ENCODE measurements at places on chromosomes 5 and 9.

- no peak for DNase-seq
Observed at GRCh38 chr9:105608721-105609598, 51.0 kb downstream of the FKTN start.

- no peak for DNase-seq
Observed at GRCh38 chr5:55159763-55160492, at the start of gene GPX8. Gene GPX8 (plus strand): TSS chr5:55160171. CDS start chr5:55160193, 22 bp downstream.

GRCh38 chr5:39520232-39520572 is 95.4 kb upstream of the DAB2 start:
- DNase-seq = no peak

GRCh38 chr5:64299805-64300204 is 134.2 kb downstream of the RNF180 start:
- no peak for DNase-seq

DNA sequence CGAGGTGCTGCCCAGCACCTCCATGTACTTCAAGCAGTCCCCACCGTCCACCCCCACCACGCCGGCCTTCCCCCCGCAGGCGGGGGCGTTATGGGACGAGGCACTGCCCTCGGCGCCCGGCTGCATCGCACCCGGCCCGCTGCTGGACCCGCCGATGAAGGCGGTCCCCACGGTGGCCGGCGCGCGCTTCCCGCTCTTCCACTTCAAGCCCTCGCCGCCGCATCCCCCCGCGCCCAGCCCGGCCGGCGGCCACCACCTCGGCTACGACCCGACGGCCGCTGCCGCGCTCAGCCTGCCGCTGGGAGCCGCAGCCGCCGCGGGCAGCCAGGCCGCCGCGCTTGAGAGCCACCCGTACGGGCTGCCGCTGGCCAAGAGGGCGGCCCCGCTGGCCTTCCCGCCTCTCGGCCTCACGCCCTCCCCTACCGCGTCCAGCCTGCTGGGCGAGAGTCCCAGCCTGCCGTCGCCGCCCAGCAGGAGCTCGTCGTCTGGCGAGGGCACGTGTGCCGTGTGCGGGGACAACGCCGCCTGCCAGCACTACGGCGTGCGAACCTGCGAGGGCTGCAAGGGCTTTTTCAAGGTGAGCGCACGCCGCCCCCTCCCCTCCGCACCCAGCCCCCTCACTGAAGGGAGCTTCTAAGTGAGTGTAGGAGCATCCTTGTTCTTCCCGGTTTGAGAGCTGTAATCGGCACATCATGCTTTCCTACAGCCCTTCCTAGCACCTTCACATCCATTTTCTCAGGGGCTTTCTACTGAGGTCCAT is 6.9 kb downstream of the NR4A3 start:
- DNase-seq = no peak

DNA sequence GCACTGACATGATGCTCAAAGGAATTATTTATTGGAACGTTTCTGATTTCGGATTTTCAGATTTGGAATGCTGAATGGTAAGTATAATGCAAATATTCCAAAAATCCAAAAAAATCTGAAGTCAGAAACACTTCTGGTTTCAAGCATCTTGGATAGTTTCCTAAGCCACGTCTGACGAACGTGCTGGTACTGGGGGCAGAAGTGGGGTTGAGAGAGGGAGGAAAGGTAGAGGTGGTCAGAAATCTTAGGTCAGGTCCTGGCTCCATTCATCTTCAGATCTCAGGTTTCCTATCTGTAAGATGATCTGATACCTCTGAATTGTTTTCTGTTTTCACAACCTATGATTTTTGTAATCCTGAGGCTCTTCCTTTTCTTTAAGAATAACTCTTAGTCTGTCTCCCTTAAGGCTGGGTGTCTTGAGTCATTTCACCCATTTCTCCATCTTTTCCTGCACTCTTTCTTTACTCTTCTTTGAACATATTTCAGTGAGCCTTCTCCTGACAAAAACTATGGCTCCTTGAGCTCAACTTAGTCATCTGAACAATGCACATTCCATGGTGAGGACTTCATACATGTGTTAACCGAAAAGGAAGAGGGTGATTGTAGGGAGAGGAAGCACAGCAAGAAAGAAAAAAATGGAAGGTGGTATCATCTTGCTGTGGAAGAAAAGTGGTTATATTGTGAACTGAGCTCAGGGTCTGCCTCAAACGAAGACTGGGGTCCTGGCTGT is 3.3 kb downstream of the SGCD start:
- no peak for DNase-seq

- DNase-seq = no peak
Observed at GRCh38 chr5:170486371-170486770, 17.4 kb upstream of the KCNIP1 start.

DNA sequence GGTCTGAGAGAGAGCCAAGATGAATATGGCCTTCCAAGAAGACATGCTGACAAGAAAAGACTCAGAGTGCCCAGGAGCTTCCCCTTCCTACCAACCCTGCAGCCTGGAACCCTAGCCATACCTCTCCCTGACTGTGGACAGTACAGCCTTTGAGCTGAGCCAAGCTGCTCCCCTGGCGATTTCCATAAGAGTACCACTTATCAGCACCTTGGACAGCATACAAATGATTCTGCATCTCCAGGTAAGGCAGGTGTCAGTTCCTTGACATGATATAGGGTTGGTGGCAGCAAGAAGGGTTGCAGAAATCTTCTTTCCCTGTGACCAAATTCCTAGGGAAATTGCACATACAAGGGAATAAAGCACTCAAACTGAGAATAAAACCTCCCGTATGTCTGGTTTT is 58.3 kb downstream of the MFAP3 start:
- DNase-seq = no peak

GRCh38 chr5:163760498-163760897 is 255.1 kb downstream of the MAT2B start:
- DNase-seq = no peak

GRCh38 chr5:78701795-78702410 is 53.3 kb upstream of the LHFPL2 start:
- no peak for DNase-seq

- DNase-seq = no peak
Observed at GRCh38 chr9:31671011-31671410, 713.4 kb upstream of the ACO1 start.

GRCh38 chr9:125730168-125730567 is 17.0 kb upstream of the PBX3 start:
- no peak for DNase-seq

DNA sequence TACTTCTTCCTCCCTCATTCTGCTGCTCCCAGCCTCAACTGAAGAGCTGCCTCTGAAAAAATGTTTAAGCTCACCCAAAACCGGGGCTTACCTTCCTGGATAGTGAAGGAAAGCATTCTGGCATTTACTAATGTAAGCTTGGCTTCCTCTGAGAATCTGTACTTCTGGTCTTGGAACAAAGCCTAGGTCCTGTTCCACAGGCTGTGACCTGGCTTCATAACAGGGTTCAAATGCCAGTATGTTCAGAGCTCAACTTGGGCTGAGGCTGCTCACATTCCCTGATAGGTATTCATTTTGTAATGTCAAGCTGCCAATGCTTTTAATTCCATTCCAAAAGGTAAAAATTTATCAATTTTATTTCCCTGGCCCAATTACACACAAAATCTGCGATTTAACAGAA is 411.7 kb upstream of the KCNN2 start:
- DNase-seq = no peak

GRCh38 chr5:175922192-175922885 is 45.8 kb downstream of the THOC3 start:
- no peak for DNase-seq

GRCh38 chr5:126403876-126404275 is 19.3 kb upstream of the GRAMD2B start:
- DNase-seq = no peak

DNA sequence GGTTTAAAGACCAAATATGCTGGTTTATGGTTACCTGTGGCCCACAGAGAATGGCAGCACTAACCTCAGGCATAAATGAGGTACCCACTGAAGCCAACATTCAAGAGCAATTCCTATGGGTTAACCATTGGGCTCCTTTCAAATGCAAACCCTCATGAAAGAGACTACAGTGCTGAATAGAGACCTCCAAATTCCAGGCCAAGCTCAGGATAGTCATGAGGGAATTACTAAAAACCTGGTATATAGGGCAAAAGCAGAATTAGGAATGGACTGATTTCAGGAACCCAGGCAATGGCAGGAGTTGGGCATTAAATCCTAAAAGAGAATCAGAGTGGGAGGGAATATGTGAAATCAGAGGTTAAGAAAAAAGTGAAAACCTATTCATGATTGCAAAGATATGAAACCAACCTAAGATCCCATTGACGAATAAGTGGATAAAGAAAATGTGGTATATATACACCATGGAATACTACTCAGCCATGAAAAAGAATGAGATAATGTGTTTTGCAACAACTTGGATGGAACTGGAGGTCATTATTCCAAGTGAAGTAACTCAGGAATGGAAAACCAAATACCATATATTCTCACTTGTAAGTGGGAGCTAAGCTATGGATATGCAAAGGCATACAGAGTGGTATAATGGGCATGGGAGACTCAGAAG is 51.6 kb downstream of the PDCD1LG2 start:
- DNase-seq = no peak

GRCh38 chr5:114391321-114391720 is 29.5 kb downstream of the KCNN2 start:
- DNase-seq = no peak

DNA sequence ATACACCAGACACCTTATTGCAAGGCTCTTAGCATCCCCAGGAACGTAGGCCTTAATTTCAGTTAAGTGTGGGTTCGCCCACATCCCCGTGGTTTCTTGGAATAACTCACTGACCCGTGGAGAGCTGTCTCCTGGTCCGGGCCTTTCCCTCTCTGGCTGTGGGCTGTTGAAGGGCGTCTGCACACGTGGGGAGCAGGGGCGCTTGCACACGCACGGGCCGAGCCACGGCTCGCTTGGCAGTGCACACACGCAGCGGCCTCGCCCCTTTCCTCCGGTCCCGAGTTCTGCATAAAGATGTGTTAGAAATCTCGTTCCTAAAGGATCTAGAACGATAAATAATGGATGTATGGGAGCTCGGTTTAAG is 141.9 kb downstream of the PBX3 start:
- DNase-seq = no peak

DNA sequence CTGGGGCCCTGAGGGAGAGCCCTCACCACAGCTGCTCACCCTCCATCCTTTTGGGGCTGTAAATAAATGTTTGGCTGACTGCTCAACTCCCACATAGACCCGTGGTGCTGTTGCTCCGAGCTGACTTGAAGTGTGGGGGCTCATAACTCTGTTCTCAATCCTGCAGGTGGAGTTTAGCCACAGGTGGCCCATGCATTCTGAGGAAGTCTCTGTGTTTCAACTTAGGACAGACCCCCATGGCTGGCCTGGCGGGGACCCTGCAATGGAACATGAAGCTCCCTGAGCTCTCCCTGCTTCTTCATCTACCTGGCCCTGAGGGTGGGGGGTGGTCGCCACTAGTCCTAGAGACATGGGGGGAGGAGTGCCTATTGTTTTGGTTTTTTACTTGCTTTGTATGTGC is 19.7 kb downstream of the NDUFS6 start:
- no peak for DNase-seq

DNA sequence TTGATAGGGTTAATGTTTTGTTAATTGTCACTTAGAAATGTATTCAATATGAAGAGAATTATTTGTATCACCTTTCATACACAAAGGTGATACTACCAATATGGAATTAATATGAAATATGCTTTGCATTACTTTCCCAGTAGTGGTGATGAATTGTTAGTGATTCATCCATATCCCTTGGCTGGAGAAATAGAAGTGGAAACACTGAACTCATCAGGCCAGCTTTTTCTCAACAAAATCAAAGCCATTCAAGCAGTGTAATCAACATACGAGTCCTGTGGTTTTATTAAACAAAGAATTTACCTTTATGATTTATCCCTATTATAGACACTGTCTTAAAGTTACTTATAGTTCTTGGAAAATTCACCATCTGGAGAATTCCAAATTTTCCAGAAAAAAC is 264.0 kb upstream of the MEF2C start:
- no peak for DNase-seq

GRCh38 chr9:114169029-114169951 is 14.0 kb downstream of the COL27A1 start:
- DNase-seq = no peak

DNA sequence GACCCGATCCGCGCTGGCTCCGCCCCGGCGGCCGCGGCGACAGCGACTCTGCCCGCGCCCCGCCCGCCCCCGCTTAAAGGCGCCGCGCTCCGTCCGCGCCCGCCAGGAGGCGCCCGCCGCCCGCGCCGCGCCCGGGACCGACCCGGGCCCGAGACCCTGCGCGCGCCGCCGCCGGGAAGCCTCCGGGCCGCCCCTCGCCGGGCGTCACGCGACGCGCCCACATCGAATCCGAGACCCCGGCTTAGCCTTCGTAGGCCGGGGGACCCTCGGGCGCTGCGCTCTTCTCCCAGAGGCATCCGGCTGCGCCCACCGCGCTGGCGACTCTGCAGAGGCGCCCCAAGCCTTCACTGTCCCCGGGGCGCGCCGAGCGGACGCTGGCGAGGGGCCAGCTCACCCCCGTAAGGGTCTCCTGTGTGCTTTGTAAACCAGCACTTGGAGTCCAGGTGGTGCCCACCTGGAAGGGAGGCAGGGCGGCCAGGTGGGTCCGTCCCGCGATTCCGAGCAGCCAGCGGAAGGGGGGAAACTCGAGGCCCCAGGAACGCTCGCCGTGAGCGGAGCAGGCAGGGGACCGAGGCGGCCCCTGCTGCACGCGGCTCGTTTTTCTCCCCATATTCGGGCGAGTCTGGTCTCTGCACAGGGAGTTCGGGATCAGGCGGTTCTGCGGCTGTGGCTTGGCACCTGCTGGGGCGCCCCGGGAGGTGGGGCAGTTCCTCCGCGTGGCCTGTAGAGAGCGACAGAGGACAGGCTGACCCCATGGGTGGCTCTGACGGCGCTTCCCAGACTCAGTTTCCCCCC is 423 bp upstream of the ABCA2 start:
- DNase-seq = peak; percentile 55

GRCh38 chr5:157030692-157031091 is 28.2 kb downstream of the HAVCR1 start:
- no peak for DNase-seq

DNA sequence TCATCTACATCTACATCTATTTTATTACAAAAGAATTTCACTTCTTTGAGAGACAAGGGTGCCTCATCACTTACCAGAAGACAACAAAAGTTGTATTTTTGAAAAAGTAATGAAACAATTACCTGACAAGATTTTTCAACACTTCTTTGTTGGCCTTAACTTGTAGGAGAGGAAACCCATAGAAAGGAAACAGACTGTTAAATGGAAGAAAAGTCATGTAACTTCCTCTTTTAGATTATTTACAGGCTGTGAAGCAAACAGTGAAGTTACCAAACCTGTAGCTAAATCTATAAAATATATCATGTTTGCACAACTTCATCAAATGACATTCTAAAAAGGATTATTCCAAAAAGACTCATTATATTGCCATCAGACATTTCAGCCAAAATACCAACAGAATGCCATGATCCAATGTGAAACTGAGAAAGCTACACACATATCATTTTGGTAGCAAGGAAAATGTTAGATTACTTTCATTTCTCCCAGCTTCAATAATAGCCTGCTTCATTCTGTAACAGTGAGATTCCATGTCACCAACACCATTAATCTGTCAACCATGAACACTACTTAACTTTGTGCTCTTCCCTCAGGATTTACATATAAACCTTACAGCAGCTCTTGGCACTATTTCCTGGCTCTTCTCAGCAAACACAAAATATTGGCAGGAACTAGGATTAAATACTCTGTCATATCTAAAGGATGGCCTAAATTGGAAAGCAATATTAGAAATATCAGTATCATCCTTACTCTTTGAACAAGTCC is 122.5 kb downstream of the MCTP1 start:
- no peak for DNase-seq
